ENCODE measurements at places on chromosomes 12 and 14.

DNA sequence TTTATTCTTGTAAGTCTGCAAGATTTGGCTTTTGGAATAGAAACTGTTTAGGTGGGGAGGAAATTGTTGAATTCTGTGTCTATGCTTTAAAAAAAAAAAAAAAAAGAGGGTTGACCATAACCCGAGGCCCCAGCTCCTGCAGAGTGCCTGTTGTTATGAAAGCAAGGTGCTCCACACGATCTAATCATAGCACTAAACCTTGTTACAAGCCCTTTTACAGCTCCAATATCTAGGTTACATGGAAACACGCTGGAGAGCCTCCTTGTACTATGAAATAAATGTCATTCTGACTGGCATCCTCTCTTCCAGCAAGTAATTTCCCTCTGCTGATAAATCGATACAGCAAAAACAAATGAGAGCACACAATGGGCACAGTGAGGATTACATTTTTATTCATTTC is 303.1 kb upstream of the SOX5 start:
- no peak for DNase-seq

DNA sequence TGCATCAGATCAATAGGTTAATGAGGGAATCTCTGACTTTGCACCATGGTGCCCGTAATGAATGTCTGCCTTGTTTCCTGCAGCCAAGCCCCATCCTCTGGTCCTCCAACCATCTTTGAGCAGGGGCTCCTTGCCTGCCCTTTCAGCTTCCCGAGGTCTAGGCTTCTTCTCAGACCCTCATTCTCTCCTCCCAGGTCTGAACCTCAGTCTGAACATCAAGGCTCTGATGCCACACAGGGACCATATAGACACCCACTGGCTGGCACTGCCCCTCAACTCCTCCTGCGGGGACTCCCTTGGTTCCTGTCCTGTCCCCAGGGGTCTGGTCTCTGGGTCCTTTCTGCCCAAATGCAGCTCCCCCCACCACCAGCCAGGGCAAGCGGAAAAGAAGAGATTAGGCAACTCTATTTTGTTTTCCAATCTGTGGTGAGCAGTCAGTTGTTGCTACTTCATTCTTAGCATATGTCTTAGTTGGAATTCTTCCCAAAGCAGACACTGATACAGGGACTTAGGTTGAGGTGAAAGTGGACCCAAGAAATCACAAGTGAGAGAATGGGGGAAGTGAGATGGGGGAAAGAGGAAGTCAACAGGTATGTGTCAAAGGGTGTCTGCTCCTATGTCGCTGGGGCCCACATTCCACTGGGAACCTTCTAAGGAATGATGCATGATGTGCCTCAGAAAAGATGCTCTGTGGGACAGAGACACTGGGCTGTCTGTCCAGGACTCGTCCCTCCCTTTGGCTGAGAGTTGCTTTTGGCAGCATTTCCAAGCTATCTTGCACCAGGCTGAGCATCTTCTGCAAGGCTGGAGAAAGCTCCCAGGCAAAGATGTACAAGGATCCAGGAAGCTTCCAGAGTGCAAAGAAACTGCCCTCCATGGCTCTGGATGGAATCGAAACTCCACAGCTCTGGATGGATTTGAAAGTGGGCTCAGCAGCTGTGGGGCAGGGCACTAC is 1096.5 kb upstream of the TMEM132C start:
- DNase-seq = no peak

GRCh38 chr14:40859055-40859454 is 747.6 kb upstream of the LRFN5 start:
- no peak for DNase-seq

- no peak for DNase-seq
These were observed 43.9 kb downstream of the SSPN start for GRCh38 chr12:26239122-26239851.

GRCh38 chr12:10065241-10065640 is 33.5 kb downstream of the CLEC1A start:
- no peak for DNase-seq

GRCh38 chr14:93346926-93347721 is at the start of gene COX8C:
Gene COX8C (plus strand): TSS chr14:93347182. CDS start chr14:93347269, 87 bp downstream.
- DNase-seq = no peak

DNA sequence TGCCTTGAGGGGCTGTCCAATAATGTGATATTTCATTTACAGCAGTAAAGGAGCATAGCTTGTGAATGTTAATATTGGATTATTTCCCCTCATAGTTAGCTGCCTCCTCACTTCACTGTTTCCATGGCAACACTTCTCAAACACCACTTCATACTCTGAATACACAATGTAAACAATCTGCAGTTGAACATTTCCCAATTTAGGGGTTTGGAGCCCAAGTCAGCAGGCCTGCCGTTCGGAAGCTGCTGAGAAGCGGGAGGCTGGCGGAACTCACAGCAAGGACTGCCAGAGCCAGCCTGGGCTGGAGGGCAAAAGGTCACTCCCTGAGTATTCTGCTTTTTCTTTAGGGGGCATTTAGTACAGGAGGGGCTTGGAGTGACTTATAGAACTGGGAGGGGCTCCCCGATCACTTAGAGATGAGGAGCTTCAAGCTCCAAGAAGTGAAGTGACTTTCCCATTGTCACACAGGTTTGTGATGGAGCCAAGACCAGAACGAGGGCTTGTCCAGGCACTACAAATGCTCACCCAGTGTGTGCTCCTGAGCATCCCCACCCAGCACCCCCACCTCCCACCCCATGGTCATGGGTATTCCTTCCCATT is 12.1 kb upstream of the SLC24A4 start:
- DNase-seq = no peak

GRCh38 chr12:45655743-45656142 is 73.8 kb upstream of the ARID2 start:
- no peak for DNase-seq
